Aorta (tissue), 5 donors: ENCODE measurements at places on chromosomes 6 and 20. TPM values are rescaled to one million over a fixed set of nuclear protein-coding genes. Genes with fewer than 3 reads are reported as not detected.

GRCh38 chr6:149593408-149593807 is 27.2 kb downstream of the GINM1 start:
- no peak for DNase-seq

DNA sequence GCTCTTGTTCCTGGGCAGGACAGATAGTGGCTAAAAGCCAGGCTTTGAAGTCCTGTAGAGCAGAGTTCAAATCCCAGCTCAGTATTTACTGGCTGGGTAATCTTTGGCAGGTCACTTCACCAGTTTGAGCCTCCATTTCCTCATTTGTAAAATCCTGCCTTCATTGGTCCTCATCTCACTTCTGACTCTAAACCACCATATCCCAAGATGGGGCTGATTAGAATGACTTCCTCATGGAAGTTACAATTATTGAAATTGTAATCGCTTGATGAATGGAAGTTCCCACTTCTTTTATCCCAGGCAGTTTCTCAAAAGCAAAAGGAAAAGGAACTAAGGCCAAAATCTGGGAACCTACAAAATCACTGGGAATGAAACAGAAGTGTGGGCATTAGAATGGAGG is 35.9 kb upstream of the B4GALT5 start:
- no peak for DNase-seq

DNA sequence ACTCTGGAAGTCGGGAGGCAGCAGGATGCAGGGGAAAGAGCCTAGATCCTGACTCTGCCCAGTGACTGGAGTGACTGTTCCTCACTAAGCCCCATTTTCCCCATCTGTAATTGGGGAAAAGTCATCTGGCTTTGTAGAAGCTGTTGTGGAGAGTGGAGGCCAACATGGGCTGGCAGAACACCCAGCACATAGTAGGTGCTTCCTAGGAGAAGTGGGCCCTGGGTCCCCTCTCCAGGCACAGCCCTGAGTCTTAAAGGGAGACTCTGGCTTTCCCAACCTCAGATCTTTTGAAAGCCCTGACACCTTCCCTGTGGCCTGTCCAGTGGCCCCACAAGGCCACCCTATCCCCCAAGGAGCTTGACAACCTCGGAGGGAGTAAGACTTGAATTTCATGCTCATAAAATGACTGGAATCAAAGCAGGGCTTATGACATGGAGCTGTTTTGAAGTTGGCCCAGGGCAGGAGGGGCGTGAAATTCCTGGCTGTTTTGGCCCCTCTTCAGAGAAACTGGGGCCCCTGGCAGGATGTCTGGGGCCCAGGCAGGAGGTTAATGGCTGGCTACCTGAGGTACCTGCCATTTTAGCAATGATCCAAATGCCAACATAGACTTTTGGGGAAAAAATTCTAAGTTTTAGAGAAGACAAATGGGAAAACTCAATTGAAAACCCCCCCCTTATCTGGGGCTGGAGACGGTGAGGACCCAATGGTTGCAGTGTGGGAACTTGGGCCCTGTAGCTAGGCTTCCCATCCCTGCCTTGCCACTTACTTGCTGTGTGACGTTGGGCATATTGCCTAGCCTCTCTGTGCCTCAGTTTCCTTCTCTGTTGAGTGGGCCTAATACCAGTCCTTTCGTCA is 51.6 kb downstream of the UBE2V1 start:
- DNase-seq = no peak

GRCh38 chr20:51318058-51318949 is 224.2 kb downstream of the NFATC2 start:
- no peak for DNase-seq

SLC13A3 gene
- total RNA-seq = 5.1 TPM
